ENCODE measurements at places on chromosomes 5 and 9.

DNA sequence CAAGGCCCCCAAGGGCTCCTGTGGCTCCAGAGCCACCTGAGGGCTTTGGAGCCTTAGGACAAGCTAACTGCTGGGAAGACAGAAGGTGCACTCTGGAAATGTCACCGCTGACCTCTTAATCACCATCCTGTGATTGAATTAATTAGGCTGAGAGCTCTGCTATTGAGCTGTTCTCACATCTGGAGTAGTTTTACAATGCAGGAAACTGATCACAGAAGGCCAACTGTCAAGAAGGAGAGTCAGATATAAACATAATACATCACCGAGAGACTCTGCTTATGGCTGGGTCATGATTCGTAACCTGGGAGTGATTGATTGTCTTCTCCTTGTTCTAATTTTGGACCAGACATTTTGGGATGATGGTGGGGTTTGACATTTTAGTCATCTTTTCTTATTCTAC is 226.1 kb downstream of the SLIT3 start:
- no peak for DNase-seq

DNA sequence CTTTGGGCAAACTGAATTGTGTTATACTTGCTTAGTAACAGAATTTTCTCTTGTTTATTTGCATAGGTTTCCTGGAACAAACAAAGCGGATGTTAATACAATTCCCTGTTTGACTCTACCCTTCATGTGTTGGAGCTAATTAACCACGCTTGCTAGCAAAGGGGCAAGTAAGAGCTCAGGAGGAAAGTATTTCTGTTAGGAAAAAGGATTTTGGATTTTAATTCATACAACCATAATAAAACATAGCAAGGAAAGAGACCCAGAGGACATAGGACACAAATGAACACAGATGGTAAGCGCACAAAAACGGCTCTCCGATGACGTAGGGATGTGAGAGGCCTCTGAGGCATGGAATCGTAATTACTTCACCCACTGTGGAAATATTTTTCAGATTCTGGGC is 5.1 kb upstream of the DCAF12 start:
- DNase-seq = no peak

DNA sequence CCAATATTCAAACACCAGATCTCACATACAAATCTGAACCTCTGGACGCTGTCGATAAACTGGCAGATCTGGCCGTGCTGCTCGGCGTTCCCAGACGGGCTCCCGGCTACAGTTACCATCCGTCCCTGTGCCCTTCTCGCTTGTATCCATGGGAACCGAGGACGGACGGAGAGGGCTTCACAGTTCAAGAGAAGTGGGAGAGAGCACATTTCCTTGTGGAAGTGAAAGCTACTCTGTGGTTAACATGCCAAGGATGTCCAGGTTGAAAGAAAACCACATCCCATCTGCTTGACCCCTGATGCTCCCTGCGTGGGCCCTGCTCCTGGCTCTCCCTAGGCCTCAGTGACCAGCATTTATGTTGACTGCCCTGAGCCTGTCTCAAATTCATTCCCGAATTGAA is 6.3 kb upstream of the DBN1 start:
- DNase-seq = no peak

DNA sequence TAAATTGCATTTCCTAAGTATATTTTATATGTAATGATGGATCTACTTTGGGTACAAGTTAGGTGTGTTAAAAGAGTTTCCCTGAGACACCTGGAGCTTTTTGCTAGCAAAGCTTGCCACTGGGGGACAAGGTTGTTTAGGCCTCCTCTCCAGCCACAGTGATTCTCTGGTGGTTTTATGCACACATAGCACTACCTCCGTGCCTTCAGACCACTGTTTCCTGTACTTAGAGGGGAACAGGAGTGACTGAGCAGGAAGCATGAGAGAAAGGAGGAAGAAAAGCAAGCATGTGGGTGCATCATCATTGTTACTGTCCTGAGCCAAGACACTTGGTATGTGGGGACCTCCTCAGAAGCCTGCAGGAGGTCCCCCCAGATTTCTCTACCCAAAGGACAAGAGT is 272.1 kb downstream of the RASEF start:
- no peak for DNase-seq

GRCh38 chr9:76400534-76401096 is 6.4 kb upstream of the RFK start:
- DNase-seq = no peak

- DNase-seq = no peak
Measured at GRCh38 chr5:142872217-142872616, 102.0 kb downstream of the ARHGAP26 start.

- no peak for DNase-seq
Measured at GRCh38 chr5:82676661-82677060, 398.5 kb upstream of the RPS23 start.

DNA sequence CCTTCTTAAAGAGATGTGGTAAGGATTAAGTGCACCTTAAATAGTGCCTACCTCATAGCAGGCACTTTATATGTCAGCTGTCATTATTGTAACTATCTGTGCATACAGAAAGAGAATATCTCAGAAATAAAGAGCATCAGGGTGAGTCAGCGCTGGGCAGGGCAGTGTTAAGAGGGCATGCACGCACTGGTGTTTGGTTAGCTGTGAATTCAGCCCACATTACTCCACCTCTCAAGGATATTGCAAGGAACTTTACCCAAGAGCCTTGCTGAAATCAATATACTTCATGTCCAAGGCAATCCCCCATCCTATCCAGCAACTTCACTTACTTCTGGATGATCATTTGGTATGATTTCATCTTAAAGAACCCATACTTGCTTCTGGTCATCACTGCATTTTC is 300.9 kb downstream of the NTRK2 start:
- no peak for DNase-seq

DNA sequence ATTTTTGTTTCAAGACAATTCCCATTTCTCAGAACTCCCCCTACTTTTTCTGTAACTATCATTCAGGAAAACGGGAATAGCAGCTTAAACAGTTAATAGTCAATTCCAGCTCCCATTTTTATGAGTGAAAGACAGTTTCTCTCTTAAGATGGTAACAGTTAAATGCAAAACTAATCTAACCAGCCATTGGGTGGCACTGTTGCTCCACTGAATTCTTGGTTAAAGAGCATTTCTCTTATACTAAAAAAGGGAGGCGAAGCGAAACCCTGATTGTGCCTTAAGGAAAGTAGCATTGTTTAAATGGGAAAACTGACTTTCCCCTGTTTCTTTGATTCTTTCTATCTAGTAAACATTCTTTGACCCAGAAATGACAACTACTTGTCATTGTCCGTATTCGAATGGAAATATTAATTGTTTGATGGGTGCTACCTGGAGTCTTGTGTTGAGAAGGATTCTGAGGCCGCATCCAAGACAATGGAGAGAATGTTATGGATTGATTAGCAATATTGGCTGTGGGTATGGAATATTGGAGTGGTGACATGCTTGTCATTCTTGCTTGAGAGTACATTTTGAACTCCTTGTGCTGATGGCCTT is 507.8 kb downstream of the MAT2B start:
- DNase-seq = peak; percentile 19

GRCh38 chr9:105245891-105246161 is 1.4 kb downstream of the SLC44A1 start:
- no peak for DNase-seq

GRCh38 chr9:111467778-111468367 is 16.3 kb downstream of the ECPAS start:
- no peak for DNase-seq

All from NCI-H2171 (cell line).